ENCODE measurements at places on chromosomes 1 and 21. TPM values are rescaled to one million over a fixed set of nuclear protein-coding genes. Genes with fewer than 3 reads are reported as not detected.

Gene OPTC
- total RNA-seq = not detected

- DNase-seq = no peak
These were observed 2.4 kb upstream of the TMEM125 start for GRCh38 chr1:43267291-43267805.

DNA sequence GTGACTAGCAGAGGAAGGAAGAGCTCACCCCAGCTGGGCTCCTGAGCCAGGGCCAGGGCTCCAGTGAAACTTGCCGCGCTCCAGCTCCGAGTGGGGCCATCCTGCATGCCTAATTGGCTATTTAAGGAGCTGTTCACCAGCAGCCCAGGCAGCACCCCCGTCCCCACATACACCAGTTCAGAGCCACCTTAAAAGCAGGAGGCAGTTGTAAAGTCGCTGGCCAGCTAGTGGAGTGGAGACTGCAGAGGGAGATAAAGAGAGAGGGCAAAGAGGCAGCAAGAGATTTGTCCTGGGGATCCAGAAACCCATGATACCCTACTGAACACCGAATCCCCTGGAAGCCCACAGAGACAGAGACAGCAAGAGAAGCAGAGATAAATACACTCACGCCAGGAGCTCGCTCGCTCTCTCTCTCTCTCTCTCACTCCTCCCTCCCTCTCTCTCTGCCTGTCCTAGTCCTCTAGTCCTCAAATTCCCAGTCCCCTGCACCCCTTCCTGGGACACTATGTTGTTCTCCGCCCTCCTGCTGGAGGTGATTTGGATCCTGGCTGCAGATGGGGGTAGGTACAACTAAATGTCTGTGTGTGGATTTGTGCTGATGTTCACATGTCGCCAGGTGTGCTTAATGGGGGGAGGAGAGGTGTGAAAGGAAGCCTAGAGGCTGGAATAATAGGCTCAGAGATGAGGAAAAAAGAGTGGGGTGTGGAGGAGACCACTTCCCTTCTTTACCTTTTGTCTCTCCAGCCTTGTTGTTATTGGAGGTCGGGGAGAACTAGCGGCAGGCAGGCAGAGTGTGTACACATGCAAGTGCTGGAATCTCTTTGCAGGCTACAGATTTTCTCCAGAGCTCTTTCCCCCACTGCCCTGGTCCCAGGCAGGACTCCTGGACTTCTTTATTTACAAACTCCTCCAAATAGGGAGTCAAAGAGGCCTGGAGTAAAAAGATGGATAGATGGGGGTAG is at the start of gene CA14:
TSS of gene CA14 (plus strand) at position 151 of the 962 bp plus-strand sequence. CDS start at position 506, 355 bp downstream.
- DNase-seq = no peak

DNA sequence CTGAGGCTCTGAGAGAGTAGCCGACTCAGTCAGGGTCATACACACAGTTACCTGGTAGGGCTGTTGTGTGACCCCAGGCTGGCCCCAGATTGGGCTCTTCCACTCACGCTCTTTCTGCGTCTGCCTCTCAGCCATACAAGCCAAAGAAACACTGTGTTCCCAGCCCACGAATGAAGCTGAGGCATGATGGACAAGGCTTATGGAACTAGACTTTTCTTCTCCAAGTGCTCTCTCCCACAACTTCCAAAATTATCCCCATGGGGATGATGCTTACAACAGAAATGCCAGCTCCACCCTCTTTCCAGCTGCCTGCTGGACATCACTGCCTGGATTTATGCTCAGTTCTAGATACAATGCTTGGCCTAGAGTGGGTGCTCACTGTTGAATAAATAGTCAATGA is 102.8 kb upstream of the JUN start:
- DNase-seq = no peak

DNA sequence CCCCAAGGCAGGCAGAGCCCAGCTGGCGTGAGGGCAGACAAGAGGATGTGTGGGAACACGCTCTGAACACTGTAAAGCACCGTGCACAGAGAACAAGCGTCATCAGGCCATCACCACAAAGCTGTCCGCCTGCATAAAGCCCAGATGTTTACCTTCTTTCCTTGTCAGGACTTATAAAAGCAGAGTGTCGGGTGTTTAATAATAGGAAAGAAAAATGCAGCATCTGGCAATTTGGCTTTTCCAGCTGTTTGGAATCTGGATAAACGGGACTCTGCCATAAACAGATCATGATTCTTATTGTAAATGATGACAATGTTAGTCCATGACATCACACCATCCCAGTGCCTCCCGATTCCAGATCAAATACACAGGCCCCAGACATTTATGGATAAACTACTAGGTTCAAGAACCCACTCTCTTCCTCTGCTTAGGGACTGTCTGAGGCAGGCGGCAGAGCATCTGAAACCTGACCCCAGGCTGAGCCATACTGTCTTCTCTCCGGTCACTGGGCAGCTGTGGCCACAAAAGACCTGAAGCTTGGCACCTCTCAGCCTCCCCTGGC is 4.2 kb downstream of the GLIS1 start:
- no peak for DNase-seq

DNA sequence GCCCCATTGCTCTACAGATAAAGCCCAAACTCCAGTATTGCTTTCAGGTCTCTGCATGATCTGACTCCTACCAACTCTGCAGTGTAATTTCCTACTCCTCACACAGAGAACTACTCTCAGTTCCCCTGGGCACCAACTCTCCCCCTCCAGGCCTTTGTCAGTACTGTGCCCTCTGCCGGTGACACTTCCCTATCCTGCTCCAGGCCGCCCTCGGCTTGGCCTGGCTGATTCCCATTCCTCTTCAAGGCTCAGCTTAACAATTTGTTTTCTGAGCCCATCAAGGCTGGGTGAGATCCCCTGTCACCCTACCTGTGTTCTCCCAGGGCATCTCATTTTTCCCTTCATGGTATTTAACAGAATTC is 2.6 kb downstream of the SLAMF8 start:
- DNase-seq = peak; percentile 60

DNA sequence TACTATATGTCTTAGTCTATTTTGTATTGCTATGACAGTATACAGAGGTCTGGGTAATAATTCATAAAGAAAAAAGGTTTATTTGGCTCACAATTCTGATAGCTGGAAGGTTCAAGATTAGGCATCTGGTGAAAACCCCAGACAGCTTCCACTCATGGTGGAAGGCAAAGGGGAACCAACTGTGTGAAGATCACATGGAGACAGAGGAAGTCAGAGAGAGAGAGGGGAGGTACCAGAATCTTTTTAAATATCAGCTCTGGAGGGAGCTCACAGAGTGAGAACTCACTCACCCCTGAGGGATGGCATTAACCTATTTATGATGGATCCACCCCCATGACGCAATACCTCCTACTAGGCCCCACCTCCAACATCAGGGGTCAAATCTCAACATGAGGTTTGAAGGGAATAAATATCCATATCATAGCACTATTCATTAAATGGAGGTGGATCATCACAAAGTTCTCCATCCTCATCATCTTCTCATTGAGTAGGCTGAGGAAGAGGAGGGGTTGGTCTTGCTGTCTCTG is 290.5 kb downstream of the DSCAM start:
- DNase-seq = no peak

GRCh38 chr1:89794406-89794805 is 26.4 kb upstream of the LRRC8D start:
- DNase-seq = no peak

Measured in right atrium auricular region (tissue), 2 donors.